ENCODE measurements at places on chromosomes 6 and 20.

GRCh38 chr6:137751768-137752560 lies 115.1 kb upstream of the TNFAIP3 start:
- DNase-seq: no peak

DNA sequence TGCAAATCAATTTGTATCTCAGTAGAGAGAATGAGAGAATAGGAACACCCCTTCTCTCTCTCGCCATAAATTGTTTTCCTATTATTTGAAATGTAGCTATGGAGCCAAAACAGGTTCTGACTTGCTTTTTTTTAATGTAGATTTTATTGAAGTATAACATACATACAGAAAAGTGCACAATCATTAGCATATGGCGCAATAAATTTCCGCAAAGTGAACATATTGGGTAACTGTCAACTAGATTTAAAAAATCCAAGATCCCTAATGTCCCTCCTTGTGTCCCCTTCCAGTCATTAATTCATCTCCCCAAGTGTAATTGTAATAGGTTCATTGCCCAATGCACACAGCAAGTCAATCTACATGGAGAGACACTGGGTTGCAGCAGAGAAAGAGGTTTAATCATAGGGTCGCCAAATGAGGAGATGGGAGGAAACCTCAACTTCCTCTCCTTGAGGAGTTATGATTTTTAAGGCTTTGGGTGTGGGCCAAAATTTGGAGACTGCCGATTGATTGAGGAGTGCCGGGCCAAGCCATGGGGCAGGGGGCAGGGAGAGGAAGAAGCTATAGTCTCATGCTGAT lies 43.3 kb upstream of the TGM3 start:
- DNase-seq: no peak

- DNase-seq: no peak
Observed at GRCh38 chr20:3787324-3788014, 929 bp upstream of the CENPB start.

DNA sequence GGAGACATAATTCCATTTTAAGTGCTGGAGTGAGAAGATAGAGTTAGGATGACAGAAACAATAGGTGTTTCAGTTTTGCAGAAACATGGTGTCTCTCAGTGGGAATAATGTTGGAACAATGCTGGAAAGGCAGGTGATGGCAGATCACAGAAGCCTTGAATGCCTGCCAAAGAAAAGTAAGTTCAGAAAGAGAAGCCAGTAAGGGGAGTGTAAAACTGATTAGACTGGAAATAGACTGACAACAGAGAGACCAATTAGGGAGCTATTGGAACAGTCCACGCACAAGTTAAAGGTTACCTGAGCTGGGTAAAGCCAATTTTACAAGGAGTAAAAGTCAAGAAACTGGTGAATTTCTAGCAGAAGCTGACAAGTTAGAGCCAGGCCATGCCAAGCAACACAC lies 142.9 kb downstream of the TFAP2A start:
- no peak for DNase-seq

DNA sequence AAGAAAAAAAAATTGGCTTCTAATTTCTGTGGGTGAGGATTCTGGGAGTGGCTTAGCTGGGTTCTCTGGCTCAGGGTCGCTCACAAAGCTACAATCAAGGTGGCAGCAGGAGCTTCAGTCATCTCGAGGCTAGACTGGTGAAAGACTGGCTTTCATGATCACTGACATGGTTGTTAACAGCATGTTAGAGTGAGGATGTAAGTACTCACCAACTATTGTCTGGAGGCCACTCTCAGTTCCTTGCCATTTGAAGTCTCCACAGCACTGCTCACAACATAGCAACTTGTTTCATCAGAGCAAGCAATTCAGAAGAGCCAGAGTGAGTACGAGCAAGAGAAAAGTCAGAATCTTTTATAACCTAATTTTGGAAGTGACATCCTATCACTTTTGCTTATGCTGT lies 145.7 kb upstream of the PRSS16 start:
- DNase-seq: no peak

GRCh38 chr20:61236713-61237112 lies 15.3 kb upstream of the CDH4 start:
- no peak for DNase-seq
